ENCODE measurements at places on chromosomes 5 and 9.

- no peak for DNase-seq
These were observed 130.8 kb downstream of the SEMA5A start for GRCh38 chr5:9415091-9415490.

DNA sequence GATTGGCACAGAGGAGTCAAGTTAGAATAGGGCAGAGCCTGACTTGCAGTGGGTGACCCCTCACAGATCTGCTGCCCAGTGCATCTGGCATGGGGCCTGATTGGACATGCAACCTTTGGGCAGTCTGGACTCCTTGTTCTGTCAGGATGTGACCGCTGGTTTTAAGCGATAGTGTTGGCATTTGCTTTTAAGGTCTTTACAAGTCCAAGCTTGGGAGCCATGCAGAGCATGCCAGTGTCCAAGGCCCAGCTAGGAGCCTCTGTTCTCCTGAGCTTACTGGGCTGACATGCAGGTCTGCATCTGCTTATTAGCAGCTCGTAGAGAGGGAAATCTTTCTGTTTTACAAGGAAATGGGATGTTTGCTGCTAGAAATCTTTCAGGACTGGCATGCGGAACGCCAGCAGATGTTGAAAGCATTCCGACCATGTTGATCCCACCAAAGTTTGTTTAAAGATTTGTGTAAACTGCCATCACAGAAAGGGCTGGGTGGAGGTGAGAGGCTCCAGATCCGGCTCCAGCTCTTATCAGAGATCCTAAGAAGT, 27.5 kb downstream of the GADD45G start:
- no peak for DNase-seq

GRCh38 chr9:14525856-14526255, 167.4 kb downstream of the ZDHHC21 start:
- DNase-seq = no peak

DNA sequence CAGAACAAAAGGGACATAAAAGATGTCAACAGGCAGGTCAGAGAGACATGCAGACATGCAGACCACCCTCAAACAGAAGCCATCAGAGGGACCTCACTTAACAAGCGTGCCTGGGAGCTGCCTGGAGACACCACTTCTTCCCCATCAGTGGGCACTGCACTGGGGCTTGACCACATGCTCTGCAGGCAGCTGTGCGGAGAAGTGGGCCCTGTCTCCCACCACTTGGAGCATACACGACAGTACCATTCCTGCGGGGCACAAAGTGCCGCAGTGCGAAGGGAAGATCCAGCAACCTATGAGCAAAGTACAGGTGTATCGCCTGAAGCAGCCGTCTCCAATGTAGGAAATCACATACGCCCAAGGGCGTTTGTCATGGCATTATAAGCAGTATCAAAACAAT, 150.5 kb upstream of the FOXD4L5 start:
- DNase-seq = no peak

GRCh38 chr5:130795037-130795436, 370.0 kb downstream of the HINT1 start:
- no peak for DNase-seq
